ENCODE measurements at places on chromosomes 2 and 18. TPM values are rescaled to one million over a fixed set of nuclear protein-coding genes. Genes with fewer than 3 reads are reported as not detected.

GRCh38 chr2:123670286-123670685 lies 354.8 kb upstream of the CNTNAP5 start:
- DNase-seq, result no peak

DNA sequence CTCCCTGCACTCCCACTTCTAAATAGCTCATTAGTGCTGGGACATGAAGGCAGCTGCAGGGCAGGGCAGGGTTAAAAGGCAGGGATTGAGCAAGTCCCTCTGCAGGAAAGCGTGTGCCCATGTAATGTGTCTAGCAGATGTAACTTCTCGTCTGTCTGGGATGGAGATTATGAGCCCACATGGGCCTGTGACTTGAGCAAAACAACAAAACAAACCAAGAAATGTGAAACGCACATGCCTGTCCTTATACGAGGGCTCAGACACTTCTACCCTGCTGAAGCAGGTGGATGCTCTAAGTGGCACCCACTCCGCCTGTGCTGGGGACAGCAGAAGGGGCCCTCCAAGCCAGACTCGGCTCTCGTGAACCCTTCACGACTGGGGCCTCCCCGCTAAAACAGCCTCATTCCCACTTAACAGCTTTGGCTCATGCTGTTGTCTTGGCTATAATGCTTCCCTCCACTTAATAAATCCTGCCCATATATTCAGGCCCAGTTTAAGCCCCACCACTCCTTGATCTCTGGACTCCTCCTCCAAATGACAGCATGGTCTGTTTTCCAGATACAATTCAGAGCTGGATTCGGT lies 40.9 kb downstream of the TMEM247 start:
- no peak for DNase-seq

- DNase-seq, result no peak
Measured at GRCh38 chr18:75264926-75265597, 54.5 kb downstream of the TSHZ1 start.

GRCh38 chr2:146912536-146912935 lies 932.3 kb upstream of the ACVR2A start:
- no peak for DNase-seq

- DNase-seq, result no peak
Measured at GRCh38 chr2:219392754-219393153, 5.0 kb upstream of the DNPEP start.

GRCh38 chr2:97707362-97708047 lies 5.9 kb upstream of the ZAP70 start:
- no peak for DNase-seq

DNA sequence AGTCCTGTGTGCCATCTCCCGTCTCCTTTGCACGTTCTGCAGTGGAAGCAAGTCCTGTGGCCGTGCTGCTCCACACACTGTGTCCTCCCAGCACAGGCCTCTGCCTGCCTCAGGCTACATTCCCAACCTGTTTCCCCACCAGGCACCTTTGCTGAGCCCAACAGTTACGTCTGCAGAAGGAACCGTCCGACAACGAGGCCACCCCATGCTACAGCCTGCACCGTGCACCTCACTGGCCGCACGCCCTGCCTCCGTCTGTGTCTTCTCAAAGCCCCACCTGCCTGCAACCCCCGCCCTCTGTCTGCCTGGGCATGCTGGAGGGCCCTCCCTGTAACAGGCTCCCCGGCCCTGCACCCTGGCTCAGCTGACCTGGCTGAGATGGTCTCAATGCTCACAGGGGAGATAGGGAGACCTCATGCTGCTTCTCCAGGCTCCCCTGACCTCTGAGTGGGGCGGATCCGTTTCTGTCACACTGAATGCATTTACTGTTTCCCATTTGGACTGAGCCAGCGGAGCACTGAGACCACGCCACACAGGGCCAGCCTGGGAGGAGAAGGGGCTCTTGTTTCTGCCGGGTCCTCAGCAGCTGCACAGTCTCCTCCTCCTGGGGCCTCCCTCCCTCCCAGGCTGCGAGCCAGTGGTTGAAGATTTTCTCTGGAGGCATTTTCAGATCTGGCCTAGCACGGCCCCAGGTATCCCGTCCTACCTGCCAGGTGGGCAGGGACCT lies 109.1 kb upstream of the OTOS start:
- DNase-seq, result no peak

- no peak for DNase-seq
Measured at GRCh38 chr2:75320898-75321598, 121.7 kb upstream of the TACR1 start.

- DNase-seq, result no peak
Measured at GRCh38 chr2:229101314-229101713, 169.8 kb downstream of the PID1 start.

- no peak for DNase-seq
Measured at GRCh38 chr2:176118601-176119339, 2.2 kb downstream of the HOXD10 start.

Gene IL18R1
- 19.3 TPM for total RNA-seq

- no peak for DNase-seq
Measured at GRCh38 chr2:121038891-121039616, 245.9 kb downstream of the TFCP2L1 start.

Gene RTP5
- total RNA-seq, result 0.14 TPM

Gene CENPA
- 0.82 TPM for total RNA-seq

Gene DQX1
- 0.30 TPM for total RNA-seq

Gene GCG
- not detected for total RNA-seq

GRCh38 chr2:161384864-161385263 lies 31.2 kb upstream of the TBR1 start:
- DNase-seq, result no peak

GRCh38 chr18:68797871-68798270 lies at the start of gene CCDC102B:
TSS of gene CCDC102B (plus strand) at chr18:68798080. CDS start at chr18:68836764, 38,684 bp downstream.
- no peak for DNase-seq

- no peak for DNase-seq
Measured at GRCh38 chr2:208097313-208097712, 27.0 kb downstream of the CRYGD start.

DNA sequence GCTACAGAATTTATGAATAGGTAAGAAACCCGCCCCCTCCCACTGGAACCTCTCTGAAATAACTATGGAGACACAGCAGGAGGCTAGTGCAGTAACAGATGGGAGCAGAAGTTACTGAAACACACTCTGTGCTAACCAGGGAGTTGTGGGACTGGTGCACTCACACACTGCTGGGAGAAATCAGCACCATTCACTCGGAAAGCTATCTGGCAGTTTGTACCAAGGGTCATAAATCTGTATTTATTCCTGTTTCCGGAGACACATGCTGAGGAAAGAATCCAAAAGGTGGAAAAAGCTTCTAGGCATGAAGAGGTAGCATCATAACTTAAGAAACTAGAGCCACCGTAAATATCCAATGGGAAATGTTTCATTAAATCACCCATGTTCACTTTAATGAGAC lies 39.9 kb downstream of the TGFA start:
- DNase-seq, result no peak

Gene SERPINB2
- 0.78 TPM for total RNA-seq

Gene ARHGEF4
- total RNA-seq, result 0.58 TPM

DNA sequence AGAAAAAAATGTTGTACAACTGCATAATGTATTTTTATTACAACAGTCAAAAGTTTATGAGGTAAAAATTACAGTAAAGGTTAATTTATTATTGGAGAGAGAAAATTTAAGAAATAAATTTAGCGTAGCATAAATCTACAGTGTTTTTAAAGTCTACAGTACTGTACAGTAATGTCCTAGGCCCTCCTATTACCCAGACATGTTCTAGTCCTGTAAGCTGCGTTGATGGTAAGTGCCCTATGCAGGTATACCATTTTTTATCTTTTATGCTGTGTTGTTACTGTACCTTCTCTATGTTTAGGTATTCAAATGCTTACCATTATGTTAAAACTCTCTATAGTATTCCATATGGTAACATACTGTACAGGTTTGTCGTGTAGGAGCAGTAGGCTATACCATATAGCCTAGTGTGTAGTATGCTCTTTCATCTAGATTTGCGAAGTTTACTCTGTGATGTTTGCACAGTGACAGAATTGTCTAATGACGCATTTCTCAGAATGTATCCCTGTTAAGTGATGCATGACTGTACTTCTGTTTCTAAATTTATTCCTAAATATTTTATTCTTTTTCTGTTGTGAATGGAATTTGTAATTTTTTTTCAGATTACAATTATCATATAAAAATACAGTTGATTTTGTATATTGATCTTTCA lies 24.5 kb downstream of the ABI2 start:
- no peak for DNase-seq

GRCh38 chr2:145026456-145027455 lies 506.8 kb upstream of the ZEB2 start:
- DNase-seq, result no peak

DNA sequence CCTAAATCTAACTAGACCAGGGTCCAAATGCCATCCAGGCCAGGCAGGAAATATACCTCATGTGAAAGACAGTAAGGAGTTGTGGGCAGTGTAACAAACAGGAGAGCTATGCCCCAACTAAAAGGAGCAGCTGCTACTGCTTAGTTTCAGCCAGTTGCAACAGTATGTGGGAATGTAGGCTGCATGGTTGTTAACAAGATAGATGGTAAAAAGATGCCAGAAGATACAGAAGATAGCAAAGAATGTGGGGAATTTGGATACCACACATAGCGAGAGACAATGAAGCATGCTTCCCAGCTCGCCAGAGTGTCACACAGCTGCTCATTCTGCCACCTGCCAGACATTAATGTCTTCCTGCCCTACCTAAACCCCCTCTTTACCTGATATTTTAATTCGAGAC lies 39.4 kb upstream of the CYBRD1 start:
- no peak for DNase-seq

Gene UBXN4
- 91.1 TPM for total RNA-seq

Gene ABCB11
- total RNA-seq, result not detected

Gene PLA2R1
- total RNA-seq, result not detected

Gene CLEC4F
- not detected for total RNA-seq

DNA sequence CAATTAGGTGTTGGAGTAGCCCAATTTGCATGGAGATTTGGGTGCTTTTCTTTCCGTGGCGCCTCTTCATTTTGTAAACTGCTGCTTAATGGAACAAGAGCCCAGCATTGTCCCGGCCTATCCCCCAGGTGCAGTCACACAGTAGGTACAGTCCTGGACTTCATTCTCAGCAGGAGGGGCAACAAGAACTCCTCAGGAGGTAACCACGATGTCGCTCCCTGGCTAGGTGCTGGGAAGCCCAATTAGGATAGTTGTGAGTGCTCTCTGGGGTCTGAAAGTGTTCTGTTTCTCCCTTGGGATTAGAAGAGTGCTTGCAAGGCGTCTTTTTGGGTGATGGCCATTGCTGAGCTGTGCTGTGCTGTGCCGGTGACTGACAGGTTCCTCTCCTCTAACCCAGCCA lies 53.8 kb downstream of the CABLES1 start:
- no peak for DNase-seq

GRCh38 chr18:10497206-10497749 lies 28.5 kb upstream of the NAPG start:
- no peak for DNase-seq

- DNase-seq, result no peak
Measured at GRCh38 chr2:179429060-179429471, 164.4 kb upstream of the SESTD1 start.

- DNase-seq, result no peak
Measured at GRCh38 chr18:1438967-1439366, 534.3 kb downstream of the ADCYAP1 start.

Gene EIPR1
- total RNA-seq, result 37.2 TPM

GRCh38 chr2:42775186-42775585 lies 11.3 kb upstream of the OXER1 start:
- DNase-seq, result no peak
